Tibial nerve (tissue), 4 donors: ENCODE measurements at places on chromosomes 6 and 20. TPM values are rescaled to one million over a fixed set of nuclear protein-coding genes. Genes with fewer than 3 reads are reported as not detected.

The SPDEF gene
- total RNA-seq: not detected

The SLC22A1 gene
- total RNA-seq: 5.5 TPM

The ECHDC1 gene
- 91.0 TPM for total RNA-seq

The SAMD10 gene
- 2.4 TPM for total RNA-seq

The BPIFA1 gene
- total RNA-seq: not detected

The OR2B6 gene
- total RNA-seq: not detected

The HIVEP1 gene
- total RNA-seq: 23.9 TPM

The UNC5CL gene
- 0.90 TPM for total RNA-seq

DNA sequence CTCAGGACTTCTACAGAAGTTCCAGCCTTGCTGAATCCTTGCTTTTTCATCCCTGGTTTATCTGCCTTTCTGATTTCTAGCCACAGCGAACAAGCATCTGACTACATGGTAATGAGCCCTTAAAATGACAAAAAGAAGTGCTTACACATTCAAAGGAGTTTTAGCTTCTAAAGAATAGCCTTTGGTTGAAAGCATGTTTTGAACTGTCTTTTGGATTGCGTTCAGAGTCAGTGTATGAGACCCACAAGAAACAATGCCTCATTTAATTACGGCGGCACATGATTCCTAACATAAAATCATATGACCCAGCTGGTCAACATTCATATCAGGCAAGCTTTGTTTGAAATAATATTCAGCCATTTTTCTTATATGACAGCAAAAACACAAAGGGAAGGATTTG lies 784.2 kb downstream of the KIF16B start:
- no peak for DNase-seq

GRCh38 chr6:14573703-14574290 lies 456.2 kb downstream of the CD83 start:
- no peak for DNase-seq

DNA sequence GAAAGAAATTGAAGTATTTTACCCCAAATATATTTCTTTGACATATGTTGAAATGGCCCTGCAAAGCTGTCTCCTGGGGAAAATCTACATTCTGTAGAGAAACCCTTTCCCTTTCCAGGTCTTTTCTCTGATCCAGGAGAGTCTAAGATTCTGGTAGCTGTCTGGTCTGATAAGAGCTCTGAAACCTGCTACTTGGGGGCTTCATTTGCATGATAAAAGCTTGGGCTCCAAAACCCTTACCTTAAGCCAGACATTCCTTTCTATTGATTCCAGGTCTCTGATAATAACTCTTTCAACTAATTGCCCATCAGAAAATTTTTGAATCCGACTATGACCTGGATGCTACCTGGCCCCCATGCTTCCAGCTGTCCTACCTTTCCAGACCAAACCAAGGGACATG lies 169.2 kb upstream of the C6orf118 start:
- DNase-seq: no peak

DNA sequence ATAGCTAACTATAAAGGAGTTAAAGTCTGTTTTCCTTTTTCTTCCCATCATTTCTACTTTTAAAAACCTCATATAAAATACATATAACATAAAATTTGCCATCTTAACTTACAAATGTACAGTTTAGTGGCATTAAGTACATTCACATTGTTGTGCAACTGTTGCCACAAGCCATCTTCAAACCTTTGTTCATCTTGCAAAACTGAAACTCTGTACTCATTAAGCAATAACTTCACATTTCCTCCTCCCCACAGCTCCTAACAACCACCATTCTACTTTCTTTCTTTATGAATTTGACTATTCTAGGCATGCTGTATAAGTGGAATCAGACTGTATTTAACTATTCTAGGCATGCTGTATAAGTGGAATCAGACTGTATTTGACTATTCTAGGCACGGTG lies 4.5 kb downstream of the CCDC170 start:
- no peak for DNase-seq

DNA sequence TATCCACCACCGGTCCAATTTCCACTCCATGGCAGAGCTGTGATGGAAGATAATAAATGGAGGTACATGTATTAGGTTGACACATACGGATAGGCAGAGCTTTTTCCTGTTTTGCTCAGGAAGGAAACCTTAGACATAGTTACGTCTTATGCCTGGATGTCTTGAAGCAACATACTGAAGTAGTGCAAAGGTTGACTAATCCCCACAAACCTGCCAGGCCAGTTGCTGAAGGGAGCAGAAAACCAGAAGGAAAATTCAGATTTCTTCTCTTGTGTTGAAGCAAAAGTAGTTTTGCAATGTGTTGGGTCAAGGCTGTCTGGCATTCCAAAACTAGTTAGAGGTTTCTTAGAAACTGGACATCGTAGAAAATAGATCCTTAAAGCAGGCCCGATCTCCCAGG lies 68.7 kb downstream of the PHACTR1 start:
- DNase-seq: no peak

- DNase-seq: no peak
Measured at GRCh38 chr6:83908813-83909212, 49.3 kb downstream of the CYB5R4 start.

DNA sequence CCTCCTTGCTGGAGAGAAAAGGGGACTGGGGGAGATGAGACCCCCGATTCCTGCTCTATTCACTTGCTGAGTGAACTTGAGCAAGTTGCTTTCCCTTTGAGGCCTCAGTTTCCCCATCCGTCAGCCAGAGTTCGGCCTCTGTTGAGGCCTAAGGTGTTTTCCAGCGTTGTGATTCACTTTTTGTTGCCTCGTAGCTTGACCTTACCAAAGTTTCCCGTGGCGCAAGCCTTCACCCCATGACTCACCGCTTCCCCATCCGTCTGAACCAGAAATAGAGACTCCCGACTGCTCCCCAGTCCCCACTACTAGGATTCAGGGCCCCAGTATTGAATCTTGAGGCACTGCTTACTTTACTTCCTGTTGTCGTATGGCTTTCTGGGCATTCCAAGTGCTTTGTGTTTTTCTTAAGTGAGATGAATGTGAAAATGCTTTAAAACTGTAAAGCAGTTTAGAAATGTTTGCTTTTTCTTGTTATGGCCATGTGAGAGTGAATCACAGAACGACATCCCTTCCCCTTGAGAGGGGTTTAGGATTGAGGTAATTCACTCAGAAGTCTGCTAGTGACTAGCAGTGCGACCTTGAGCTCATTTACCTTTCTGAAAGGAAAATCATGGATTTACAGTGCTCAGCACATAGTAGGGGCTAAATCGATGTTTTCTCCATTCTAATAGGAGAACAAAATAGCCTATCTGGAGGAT lies 1.2 kb downstream of the CHMP4B start:
- DNase-seq: peak; percentile 68

DNA sequence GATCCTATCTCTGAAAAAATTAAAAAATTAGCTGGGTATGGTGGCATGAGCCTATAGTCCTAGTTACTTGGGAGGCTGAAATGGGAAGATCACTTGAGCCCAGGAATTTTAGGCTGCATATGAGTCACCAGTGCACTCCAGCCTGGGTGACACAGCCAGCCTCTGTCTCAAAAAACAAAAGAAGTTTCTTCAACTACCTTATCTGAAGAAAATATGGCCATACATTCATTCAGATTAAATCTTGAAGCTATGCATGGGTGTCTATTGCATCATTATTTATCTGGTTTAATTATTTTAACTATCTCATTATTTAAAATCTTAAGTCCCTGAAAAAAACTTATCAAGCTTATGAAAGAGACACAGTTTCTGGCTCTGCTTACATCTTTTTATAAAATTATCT lies 204.1 kb downstream of the SIM1 start:
- DNase-seq: no peak

GRCh38 chr6:134316733-134317431 lies 1.0 kb downstream of the SGK1 start:
- no peak for DNase-seq

- no peak for DNase-seq
Measured at GRCh38 chr20:21272279-21272678, 30.9 kb upstream of the XRN2 start.

- no peak for DNase-seq
Measured at GRCh38 chr20:4810426-4811019, 88.8 kb downstream of the PRND start.
